A549 treated with CpdA at 1 μM for 4 hours (cell line): ENCODE measurements at places on chromosomes 13 and 19. TPM values are rescaled to one million over a fixed set of nuclear protein-coding genes. Genes with fewer than 3 reads are reported as not detected.

PPFIA3 gene
- total RNA-seq, result 5.7 to 9.0 TPM (median 8.0 TPM) in 5 replicates

PALM3 gene
- 1.9 to 2.4 TPM (median 1.9 TPM) in 5 replicates for total RNA-seq

GPX4 gene
- total RNA-seq, result 387 to 508 TPM (median 482 TPM) in 5 replicates

NCCRP1 gene
- total RNA-seq, result 1.4 to 2.0 TPM (median 1.8 TPM) in 5 replicates

DDA1 gene
- 66.5 to 75.4 TPM (median 69.7 TPM) in 5 replicates for total RNA-seq

MEF2B gene
- 0.42 to 1.6 TPM (median 0.53 TPM) in 5 replicates for total RNA-seq

GPC6 gene
- 3.6 to 6.8 TPM (median 5.6 TPM) in 5 replicates for total RNA-seq

CCNE1 gene
- total RNA-seq, result 23.7 to 26.5 TPM (median 25.2 TPM) in 5 replicates
